ENCODE measurements at places on chromosomes 7 and 10.

GRCh38 chr7:134200970-134201369 is 73.8 kb downstream of the LRGUK start:
- no peak for DNase-seq

GRCh38 chr7:122726881-122727280 is 24.2 kb upstream of the RNF148 start:
- DNase-seq = no peak

DNA sequence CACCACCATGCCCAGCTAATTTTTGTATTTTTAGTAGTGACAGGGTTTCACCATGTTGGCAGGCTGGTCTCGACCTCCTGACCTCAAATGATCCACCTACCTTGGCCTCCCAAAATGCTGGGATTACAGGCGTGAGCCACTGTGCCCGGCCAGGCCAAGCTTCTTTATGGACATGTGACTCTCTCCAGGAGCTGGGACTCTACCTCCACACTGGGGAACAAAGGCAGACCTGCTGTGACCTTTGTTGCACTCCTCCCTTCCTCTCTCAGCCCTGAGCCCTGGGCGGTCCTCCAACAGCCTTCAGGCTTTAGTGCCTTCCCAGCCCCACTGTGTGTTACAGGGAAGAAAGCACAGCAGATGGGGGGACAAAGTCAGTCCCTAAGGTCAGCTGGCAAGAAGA is 55.0 kb upstream of the DUSP5 start:
- DNase-seq = no peak

GRCh38 chr7:80830584-80831285 is 88.1 kb downstream of the SEMA3C start:
- DNase-seq = no peak

DNA sequence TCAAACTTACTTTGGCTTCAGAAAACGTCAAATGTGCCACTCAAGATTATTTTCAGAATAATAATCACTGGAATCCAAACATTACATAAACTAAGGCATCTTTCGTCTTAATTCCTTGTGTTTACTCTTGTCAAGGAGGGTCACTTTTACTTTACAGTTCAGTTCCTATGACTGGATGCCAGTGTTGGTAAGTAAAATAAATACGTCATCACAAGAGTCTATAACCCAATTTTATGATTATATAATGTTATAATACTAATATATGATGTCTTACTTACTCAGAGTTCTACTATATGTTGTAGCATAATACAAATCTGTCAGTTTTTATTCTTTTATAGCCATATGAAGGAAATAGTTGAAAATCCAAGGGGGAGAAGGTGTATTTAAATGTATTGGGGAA is 123.8 kb downstream of the GPR85 start:
- no peak for DNase-seq

DNA sequence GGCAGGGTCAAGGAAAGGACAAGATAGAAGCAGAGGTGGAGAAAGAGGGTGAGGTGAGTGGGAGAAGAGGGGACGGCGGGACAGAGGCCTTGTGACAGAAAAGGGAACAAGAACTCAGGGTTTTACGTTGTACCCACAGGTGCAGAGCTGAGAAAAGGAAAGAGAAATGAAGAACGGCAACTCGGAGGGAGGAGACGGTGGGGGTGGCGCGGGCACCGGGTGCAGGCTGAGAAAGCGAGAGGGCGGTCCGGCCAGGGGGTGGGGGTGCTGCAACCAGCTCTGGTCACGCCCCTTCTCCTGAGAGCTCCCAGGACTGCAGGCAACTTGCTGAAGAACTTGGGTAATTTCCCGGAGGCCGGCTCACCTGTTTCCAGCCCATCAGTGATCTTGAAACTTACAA is 65.3 kb downstream of the CARD11 start:
- DNase-seq = no peak

- DNase-seq = no peak
Measured at GRCh38 chr10:85863301-85864172, 503.1 kb downstream of the GRID1 start.

GRCh38 chr7:146728611-146729010 is 612.0 kb downstream of the CNTNAP2 start:
- no peak for DNase-seq

DNA sequence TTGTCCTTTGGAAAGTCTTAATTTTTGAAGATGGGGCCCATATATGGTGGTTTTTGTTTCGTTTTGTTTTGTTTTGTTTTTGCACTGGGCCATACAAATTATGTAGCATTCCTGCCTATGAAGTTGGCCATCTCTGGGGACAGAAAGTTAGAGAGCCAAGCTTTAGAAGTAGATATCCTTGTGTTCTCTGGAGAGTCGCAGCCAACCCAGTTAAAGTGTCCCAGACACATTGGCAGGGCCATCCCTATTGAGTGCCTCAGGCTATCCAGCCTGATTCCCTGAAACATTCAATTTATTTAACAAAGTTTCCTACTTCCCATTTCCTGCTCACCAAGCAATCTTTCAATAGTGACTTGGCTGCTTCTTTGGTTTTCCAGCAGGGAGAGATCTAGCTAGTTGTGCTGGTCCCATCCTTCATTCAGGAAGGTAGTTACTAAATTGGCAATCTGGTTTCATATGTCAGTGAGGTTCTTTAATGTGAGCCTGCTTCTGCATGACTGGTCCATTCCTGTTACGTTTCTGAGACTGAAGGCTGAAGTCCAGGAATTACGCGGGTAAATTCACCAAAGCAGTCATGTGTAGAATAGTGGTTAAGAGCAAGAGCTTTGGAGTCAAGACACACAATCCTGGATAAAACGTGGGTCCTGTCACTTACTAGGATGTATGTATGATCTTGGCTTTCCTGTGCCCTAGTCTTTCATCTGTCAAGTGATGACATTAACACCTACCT is 49.3 kb upstream of the HBP1 start:
- DNase-seq = no peak

DNA sequence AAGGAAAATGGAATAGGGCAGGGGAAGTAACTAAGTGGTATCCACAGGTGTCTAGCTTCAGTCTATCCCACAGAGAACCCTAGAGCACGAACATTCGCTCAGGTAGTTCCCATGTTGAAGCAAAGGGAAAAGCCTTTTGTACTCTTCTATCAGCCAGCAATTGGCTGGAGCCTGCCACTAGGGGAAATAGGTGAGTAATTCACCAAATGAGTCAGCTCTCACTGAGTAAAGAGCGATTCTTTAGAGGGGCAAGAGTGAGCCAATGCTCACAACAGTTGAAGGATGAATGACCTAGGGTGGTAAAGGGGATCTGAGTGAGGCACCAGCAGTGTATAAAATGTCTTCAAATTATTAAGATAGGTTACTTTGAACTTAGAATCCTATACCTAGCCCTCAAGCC is 94.1 kb upstream of the ZNF800 start:
- no peak for DNase-seq

DNA sequence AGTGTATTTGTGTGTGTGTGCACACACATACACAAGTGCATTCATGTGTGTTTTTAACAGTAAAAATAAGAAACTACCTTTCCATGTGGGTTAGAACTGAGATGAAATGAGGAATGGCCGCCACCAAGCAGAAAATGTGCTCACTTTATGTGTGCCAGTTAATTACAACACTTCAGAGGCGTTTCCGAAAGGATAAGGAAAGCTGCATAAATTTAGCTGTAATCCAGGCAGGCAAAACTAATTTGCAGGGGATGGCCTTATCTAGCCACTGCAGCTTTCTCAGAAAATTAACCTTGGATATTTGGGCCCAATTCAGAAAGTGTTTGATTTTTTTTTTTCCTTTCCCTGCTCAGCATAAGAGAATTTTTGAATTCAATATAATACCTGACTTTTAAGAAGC is 328.8 kb upstream of the PHF14 start:
- DNase-seq = no peak

GRCh38 chr7:115693779-115694178 is 336.8 kb downstream of the TFEC start:
- no peak for DNase-seq

GRCh38 chr7:33906697-33907096 is 1.4 kb downstream of the BMPER start:
- no peak for DNase-seq

GRCh38 chr10:94186722-94187121 is 176.0 kb downstream of the NOC3L start:
- no peak for DNase-seq

- DNase-seq = no peak
Measured at GRCh38 chr10:96082748-96083147, 39.4 kb downstream of the CCNJ start.

DNA sequence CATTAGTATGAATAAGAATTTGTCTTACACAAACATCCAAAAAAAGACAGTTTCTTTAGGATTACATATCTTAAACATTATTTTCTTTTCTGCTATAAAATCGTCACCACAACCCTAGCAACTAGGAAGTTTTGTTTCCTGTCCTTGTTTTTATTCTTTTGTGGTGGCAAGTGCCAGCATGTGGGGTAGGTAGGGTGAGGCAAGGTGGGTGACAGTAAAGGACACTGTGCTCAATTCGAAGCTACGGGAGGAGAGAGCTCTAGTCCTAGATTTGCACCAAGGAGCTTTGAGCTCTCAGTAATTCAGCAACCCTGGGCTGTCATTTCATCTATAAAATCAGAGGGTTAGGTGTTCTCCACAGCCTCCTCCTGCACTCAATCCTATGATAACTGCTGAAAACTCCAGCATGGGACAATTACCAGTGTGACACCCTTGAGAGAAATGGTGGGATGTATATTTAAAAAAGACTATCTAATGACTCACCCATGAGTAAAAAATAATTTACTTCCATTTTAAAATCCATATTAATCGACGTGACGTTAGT is 187.1 kb downstream of the FAM107B start:
- DNase-seq = no peak

- DNase-seq = no peak
Measured at GRCh38 chr7:17369691-17370426, 71.4 kb downstream of the AHR start.

DNA sequence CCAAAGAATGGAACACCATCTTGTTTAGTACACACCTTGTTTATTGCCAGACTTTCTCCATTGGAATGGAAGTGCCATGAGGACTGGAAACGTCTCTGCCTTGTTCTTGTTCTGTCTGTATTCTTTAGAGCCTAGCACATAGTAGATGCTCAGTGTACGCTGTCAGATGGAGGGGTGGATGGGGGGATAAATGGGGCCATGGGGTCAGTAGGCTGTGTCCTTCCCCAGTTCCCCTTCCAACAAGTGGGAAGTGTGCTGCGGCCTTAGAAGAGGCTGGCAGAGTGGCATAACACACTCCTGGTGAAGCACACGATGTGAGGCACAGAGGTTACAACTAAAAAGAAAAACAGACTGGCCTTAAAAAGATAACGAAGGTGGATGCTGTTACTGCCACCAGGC is 61.9 kb downstream of the TMEM209 start:
- no peak for DNase-seq

DNA sequence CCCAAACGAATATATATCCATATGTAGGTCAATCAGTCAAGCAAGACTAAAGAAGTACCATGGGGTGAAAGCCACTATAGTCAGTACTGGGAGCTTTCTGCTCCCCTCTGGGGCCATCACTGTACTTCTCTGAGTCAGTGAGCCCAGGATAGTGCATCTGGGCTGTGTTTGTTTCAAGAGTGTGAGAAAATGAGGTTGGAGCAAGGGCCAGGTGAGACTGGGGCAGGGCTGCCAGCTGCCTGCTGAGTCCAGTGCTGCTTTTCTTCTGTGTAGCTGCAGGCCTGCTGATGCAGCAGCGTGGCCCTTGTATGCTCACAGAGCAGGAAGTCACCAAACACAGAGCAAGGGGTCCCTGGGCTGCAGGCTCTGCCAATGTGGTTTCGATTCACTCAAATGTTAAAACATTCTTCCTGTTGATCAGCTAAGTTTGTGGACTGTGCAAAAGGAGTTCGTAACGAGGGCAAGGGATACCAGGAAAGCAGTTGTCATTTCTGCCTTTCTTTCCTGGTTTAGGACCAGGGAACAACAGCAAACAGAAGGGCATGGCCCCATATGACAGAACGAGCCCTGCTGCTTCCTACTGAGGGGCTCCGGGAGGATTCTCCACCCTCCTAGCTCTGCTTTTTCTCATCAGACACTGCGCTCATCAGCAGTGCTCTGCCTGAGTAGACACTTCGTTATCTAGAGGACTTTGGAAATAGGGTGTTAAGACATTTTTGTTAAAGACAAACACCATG is 65.4 kb upstream of the TNS3 start:
- no peak for DNase-seq

GRCh38 chr7:92708111-92709042 is 118.2 kb upstream of the FAM133B start:
- DNase-seq = no peak

DNA sequence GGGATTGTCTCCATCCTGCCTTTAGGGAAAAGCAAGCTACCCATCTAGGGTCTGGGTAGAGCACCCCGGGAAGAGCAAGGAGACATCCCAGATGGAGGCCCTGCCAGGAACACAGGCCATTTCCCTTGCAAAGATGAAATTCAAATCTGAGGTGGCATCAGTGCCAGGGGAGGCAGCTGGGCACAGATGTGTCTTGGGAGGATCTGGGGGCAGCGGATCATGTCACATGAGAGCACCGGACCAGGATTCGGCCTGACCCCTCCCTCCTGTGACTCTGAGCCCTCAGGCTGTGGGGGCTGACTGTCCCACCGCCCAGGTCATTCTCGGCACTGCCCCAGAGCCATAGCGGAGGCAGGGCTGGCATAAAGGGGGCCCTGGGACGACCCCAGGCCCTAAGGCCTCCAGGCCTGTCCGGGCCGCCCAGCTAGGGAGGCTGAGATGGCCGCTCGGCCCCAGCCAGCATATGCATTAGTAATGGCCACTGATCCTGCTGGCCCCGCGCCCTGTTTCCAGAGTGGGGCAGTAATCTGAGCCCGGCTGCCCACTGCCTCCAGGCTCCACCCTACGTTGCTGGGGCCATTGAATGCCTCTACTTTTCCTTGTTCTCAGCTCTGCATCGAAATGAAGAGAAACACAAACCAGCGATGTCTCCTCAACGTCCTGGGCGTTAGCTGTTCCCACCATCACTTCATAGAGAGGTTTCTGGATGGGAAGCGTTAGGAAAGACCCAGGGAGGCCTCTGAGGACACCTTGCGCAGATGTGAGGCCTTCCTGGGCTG is 148.5 kb downstream of the UBE2H start:
- no peak for DNase-seq

DNA sequence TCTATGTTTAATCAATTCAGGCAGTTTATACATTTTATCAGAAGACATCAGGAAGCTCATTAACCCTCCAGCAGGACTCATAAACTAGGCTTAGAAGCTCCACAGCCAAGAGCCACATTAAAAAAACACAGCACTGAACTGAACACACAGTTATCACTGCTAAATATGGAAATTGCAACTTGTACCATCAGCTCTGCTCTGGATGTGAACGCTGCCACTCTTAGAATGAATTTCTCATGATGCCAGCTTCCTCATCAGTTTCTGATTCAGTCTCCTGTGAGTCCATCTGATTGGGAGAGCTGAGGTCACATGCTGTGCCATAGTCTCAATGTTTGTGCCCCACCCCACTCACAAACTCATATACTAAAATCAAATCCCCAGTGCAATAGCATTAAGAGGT is 17.1 kb upstream of the ING3 start:
- DNase-seq = no peak

All from NCI-H510A (cell line).